Spleen (tissue), 13 donors: ENCODE measurements at places on chromosomes 5 and 9. TPM values are rescaled to one million over a fixed set of nuclear protein-coding genes. Genes with fewer than 3 reads are reported as not detected.

CKMT2 gene
- 1.6 TPM for polyA plus RNA-seq

SMIM33 gene
- polyA plus RNA-seq, result 0.03 TPM

NUTM2G gene
- not detected for polyA plus RNA-seq

HSPB3 gene
- 0.59 TPM for polyA plus RNA-seq

PDCD1LG2 gene
- polyA plus RNA-seq, result 2.0 TPM

BSPRY gene
- 0.26 TPM for polyA plus RNA-seq

OMD gene
- 0.61 TPM for polyA plus RNA-seq

ADGRD2 gene
- polyA plus RNA-seq, result not detected

C9orf152 gene
- not detected for polyA plus RNA-seq

GABRA1 gene
- not detected for polyA plus RNA-seq

JAK2 gene
- polyA plus RNA-seq, result 7.3 TPM

C5orf46 gene
- not detected for polyA plus RNA-seq

KIAA0825 gene
- polyA plus RNA-seq, result 0.30 TPM

IFNA13 gene
- not detected for polyA plus RNA-seq

CCL27 gene
- not detected for polyA plus RNA-seq

BTNL8 gene
- 0.58 TPM for polyA plus RNA-seq

KLHL9 gene
- polyA plus RNA-seq, result 7.7 TPM

DDX4 gene
- 0.07 TPM for polyA plus RNA-seq

SLC9A3 gene
- 1.8 TPM for polyA plus RNA-seq

CDHR2 gene
- polyA plus RNA-seq, result 0.10 TPM

HCN1 gene
- polyA plus RNA-seq, result not detected

LCN15 gene
- not detected for polyA plus RNA-seq

KIF4B gene
- polyA plus RNA-seq, result not detected

CCL19 gene
- 38.1 TPM for polyA plus RNA-seq

PKN3 gene
- 4.1 TPM for polyA plus RNA-seq

CTNND2 gene
- polyA plus RNA-seq, result 5.4 TPM

BRD3OS gene
- 9.8 TPM for polyA plus RNA-seq

C5orf52 gene
- polyA plus RNA-seq, result not detected

SNX30 gene
- 2.0 TPM for polyA plus RNA-seq

UGT3A2 gene
- 0.04 TPM for polyA plus RNA-seq

WNK2 gene
- 1.8 TPM for polyA plus RNA-seq

HK3 gene
- polyA plus RNA-seq, result 199 TPM

PRDM9 gene
- not detected for polyA plus RNA-seq

ARID3C gene
- polyA plus RNA-seq, result not detected

KYAT1 gene
- 6.6 TPM for polyA plus RNA-seq

PCDH12 gene
- polyA plus RNA-seq, result 3.4 TPM

CDO1 gene
- 1.4 TPM for polyA plus RNA-seq

DNAI1 gene
- polyA plus RNA-seq, result not detected

CCDC152 gene
- 2.0 TPM for polyA plus RNA-seq

PCDHB15 gene
- polyA plus RNA-seq, result 0.72 TPM

ENTREP1 gene
- polyA plus RNA-seq, result 1.2 TPM

MYORG gene
- 0.48 TPM for polyA plus RNA-seq

CD14 gene
- 40.2 TPM for polyA plus RNA-seq

SPATA31A5 gene
- not detected for polyA plus RNA-seq

FAT2 gene
- polyA plus RNA-seq, result 0.06 TPM

ACOT12 gene
- 0.03 TPM for polyA plus RNA-seq

ZNF622 gene
- 19.2 TPM for polyA plus RNA-seq

IL9 gene
- not detected for polyA plus RNA-seq

SVEP1 gene
- polyA plus RNA-seq, result 2.9 TPM

QRFP gene
- not detected for polyA plus RNA-seq

GDA gene
- 0.03 TPM for polyA plus RNA-seq

PCDHGC5 gene
- polyA plus RNA-seq, result 0.10 TPM

C5 gene
- 1.2 TPM for polyA plus RNA-seq

DIRAS2 gene
- polyA plus RNA-seq, result not detected
